ENCODE measurements at places on chromosomes 6 and 20. TPM values are rescaled to one million over a fixed set of nuclear protein-coding genes. Genes with fewer than 3 reads are reported as not detected.

- DNase-seq = no peak
Observed at GRCh38 chr6:80402266-80402665, 295.8 kb downstream of the BCKDHB start.

Gene NKAPL
- total RNA-seq = 0.71 TPM

GRCh38 chr6:5736016-5736738, 270.5 kb downstream of the NRN1 start:
- no peak for DNase-seq

Gene MICAL1
- total RNA-seq = 36.9 TPM

DNA sequence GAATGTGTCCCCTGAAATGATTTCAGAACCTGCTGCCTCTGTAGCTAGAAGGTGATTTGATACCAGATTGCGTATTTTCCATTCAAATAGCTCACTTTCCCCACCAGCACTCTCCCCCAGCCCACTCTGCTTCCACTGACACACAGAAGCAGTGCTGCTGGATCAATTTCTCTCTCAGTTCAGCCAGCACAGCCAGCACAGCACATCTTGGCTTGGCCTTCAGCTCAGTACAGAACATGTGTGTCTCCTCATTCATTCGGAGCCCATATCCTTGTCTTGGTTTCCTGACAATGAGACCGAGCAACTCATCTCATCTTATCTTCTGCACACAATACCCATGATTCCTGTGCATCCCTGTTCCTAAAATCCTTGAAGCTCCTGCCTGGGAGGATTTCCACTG, 33.8 kb upstream of the CD83 start:
- DNase-seq = peak; percentile 64

Gene DDX43
- total RNA-seq = 0.35 TPM

Gene NOX3
- not detected for total RNA-seq

GRCh38 chr6:148628251-148628650, 118.6 kb upstream of the UST start:
- DNase-seq = peak; percentile 39

DNA sequence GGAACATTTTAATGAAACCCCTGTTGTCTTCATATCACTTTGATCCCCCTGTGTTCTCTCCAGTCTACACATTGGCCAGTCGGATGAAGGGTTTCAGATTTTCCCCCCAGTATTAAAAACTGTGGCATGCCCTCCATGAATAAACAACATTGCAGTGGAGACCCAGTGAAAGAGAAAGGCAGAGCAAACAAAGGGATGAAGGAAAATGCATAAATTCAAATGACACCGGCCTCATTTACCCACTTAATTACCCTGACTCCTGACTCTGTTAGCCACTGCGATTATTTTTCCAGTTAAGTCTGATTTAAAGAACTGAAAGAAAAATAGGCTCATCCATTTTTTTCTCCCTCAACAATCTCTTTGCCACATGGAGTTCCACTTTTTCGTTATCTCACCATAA, 569.2 kb downstream of the TFAP2B start:
- no peak for DNase-seq

DNA sequence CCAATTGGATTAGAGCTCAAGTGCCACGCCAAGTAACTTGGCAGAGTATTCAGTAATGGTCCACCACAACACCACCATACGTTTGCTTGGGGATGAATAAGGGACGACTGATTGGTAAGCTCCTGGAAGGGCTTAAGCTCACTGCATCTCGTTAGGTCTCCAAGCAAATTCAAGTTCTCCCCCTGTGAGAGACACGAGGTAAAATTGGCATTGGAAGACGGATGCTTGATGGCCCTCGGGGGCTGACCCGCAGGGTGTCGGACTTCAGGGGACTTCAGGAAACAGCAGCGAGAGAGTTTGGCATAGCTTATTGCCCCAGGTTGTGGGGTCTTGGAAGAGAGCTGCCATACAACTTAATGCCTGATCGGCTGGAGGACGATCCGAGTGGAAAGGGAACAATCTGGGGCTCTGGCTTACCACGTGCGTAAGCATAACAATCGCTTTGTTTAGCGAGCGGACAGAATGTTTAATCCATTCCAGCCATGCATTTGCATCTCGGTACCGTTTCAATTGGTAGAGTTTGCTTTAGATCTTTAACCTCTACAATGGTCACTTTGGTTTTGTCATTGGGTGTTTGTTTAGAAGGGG, 4.8 kb upstream of the ZNFX1 start:
- DNase-seq = no peak

- no peak for DNase-seq
Observed at GRCh38 chr6:43292341-43292740, 5.7 kb upstream of the SLC22A7 start.

Measured in muscle of leg (tissue), 16 donors.